ENCODE measurements at places on chromosomes 11 and 22.

DNA sequence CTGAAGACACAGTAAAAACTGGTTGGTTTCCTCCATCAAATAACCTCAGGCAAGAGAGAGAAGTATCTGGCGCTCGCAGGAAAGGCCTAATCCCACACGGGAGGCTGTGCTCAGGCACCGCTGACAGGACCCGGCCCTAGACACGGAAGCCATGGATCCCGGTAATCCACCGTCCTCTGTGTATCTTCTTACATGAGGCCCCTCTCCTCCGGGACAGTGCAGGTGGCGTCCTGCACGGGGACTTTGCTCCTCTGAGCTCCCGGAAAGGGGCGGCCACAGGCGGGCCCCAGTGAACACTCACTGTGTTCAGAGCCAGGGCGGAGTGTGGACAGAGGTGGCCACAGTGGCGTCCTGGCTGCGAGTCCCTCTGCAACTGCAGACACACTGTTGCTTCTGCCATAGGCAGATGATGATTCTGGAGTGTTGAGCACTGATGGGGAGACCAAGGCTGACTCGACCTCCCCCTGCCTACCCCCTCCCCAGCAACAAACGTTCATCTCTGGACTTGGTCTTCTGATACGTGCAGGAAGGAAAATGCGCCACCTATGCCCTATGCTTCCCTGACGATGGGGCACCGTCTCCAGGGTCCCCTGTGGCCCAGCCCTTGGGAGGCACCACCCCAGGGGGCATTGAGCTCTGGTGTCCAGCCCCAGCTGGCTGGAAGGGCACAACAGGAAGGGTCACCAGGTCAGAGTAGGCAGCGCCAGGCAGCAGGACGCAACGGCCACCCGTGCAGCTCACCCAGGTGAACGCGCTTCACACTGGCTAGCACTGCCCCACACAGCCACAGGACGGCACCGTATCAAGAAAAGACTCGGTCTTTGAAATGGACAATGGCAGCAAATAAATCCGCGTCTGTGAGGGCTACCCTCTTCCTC lies 95.7 kb downstream of the TRMU start:
- DNase-seq = no peak

GRCh38 chr11:19344661-19345518 lies 104.1 kb upstream of the E2F8 start:
- peak; percentile 16 for DNase-seq

DNA sequence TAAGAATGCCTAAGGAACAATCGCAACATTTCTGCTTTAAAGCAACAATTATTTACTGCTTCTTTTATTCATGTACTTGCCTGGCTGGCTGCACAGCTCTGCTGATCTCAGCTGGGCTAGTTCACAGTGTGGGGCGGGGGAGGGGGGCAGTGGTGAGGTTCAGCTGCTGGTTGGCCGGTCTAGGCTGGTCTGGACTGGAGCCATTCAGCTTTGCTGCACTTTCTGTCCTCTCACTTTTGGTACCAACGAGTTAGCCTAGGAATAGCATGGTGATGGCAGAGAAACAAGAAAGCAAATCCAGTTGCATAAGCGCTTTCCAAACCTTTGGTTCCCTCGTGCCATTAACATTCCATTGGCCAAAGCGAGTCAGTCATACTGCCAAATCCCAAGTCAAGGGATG lies 16.0 kb upstream of the MIF start:
- DNase-seq = no peak

- DNase-seq = no peak
Observed at GRCh38 chr22:46737105-46737975, 712 bp downstream of the CERK start.

DNA sequence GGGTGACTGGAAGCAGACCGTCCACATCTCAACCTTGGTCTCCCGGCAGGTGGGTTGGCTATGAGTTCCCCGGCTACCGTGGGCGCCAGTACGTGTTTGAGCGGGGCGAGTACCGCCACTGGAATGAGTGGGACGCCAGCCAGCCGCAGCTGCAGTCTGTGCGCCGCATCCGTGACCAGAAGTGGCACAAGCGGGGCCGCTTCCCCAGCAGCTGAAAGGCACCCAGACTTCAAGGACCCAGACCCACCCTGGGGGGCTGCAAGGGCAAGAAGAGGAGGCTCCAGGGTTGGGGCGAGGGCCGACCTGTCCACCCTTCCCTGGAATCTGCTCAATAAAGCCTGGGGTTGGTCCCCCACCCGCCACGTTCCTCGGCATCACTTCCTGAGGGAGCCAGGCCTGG lies 7.3 kb downstream of the CRYBB3 start:
- no peak for DNase-seq

- DNase-seq = no peak
Observed at GRCh38 chr22:50201191-50202129, 649 bp downstream of the SELENOO start.

- DNase-seq = no peak
Observed at GRCh38 chr22:22604326-22605073, 39.9 kb upstream of the GGTLC2 start.

- DNase-seq = peak; percentile 5
Observed at GRCh38 chr22:27719535-27720227, 81.9 kb downstream of the MN1 start.

DNA sequence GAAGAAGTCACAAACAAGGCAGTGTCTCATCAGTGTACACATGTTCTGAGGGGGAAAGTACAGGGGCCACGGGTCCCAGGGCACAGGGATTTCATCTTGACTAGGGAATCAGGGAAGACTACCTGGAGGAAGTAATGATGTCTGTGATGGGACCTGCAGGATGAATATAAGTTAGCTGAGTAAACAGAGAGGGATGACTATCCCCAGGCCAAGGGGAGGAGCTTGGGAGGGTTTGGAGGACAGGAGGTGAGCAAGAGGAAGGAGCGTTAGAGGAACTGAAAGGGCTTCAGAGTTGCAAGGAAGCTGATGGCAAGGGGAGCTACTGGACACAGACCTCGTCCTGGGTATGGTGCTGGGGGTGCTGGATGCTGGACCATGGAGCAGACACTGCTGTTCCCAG lies 56.4 kb downstream of the TRAF6 start:
- no peak for DNase-seq

DNA sequence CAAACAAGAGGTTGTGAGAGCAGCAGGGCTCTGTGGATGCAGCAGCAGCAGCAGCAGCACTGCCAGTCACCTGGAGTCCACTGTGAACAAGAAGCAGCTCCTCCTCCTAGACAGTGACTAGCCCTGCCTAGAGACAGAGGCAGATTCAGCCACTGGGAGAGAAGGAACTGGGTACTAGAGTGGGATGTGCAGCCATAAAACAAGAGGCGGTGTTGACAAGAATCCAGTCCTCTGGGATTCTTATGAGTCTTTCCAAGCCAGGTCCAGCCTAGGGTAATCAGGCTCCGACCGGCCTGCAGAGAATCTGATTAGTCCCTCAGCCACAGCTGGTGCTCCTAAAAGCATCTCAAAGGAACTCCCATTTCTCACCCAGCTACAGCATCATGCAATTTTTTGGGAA lies 83.9 kb upstream of the USP47 start:
- no peak for DNase-seq

GRCh38 chr22:27382947-27383346 lies 418.6 kb downstream of the MN1 start:
- no peak for DNase-seq

- DNase-seq = no peak
Observed at GRCh38 chr11:117881217-117881616, 4.8 kb upstream of the FXYD6 start.

DNA sequence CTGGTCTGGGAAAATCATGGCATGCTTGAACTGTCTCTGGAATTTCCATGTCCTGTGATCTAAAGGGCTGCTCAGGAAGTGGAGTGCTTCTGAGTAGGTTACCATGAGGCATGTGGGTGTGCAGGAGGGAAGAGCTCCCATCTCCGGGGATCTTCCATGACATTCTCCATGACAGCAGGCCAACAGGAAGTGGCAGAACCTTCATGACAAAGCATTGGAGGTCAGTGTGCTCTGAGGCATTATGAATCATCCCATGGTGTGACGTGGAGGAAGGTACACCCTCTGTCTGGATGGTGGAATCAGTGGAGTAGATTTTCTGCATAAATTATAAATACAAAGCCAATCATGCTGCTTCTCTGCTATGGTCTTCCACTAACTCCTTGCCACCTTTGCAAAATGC lies 139.6 kb upstream of the E2F8 start:
- DNase-seq = no peak

Measured in NCI-H2029 treated with DMSO at 0.1 percent for 48 hours (cell line).